ENCODE measurements at places on chromosomes 5 and 9.

DNA sequence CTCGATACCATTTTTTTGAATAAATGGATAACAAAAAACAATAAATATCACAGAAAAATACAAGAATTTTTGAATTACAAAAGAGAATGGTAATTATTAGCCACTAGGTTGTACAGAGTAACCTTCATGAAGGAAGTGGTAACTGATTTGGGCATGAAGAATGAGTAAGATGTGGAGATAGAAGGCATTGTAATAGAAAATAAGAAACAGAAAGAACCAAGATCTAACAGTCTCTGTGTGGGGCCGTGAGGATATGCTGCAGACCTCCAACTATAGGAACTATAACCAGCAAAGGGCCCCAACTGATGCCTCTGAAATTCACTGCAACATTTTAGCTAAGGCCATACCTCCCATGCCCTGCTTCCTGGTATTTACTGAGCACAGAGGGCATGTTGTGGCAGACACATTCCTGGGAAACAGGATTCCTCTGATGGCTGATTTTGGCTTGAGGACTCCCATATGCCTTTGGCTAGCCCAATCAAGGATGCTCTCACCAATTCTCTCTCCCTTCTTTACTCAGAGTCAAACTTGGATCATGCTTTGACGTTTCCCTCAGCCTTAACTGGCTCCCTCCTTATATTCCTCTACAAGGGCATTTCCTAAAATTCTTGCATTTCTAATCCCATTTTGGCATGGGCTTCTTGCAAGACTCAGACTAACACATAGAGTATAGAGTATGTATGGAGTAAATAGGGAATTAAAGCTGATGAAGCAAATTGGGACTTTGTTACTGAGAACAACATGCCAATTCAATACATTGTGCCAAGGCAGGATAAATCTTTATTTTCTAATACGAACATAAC lies 208.9 kb downstream of the PDE4D start:
- DNase-seq, result no peak

DNA sequence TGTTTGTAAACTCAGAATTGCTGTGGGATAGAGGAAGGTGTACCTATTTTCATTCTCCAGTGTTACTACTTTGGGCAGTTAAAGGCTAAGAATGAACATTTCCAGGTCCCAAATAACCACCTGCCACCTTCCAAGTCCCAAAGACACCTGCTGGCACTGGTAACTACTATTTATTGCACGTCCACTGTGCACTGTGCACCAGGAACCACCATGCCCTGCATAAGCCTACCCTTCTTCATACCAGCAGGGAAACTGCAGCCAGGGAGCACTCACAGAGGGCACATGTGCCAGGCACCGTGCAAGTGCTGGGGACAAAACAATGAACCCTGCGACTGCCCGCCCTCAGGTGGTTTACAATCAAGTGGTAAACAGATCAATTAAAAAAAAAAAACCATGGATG lies 34.9 kb downstream of the RAPGEF1 start:
- no peak for DNase-seq

DNA sequence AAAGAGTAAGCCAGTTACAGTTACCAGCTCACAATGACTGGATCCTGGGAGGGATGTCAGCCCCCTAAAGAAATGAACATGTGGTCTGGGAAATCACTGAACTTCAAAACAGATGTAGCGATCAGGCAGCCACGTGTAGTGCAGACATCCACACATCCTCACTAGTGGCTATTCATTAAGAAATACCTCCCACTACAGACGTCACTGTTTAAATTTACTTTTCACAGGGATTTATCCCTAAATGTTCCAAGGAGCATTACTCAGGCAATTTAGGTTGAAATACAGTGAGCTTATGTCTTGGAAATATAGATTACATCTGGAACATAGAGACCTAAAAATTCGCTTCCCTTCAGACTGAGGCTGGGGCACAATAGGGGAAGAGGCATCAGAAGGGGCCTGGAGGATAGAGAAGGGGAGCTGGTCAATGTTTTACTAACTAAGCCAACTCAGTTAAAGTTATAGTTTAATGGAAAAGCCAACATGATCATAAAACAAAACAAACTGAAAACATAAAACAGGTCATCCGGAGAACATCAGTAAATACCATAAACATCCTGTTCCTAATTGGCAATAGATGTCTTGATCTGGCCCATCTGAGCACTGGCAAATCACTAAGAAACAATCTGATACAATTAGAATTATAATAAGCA lies 92.3 kb downstream of the FANCC start:
- no peak for DNase-seq

- no peak for DNase-seq
Measured at GRCh38 chr9:133641396-133641655, 5.2 kb downstream of the DBH start.

DNA sequence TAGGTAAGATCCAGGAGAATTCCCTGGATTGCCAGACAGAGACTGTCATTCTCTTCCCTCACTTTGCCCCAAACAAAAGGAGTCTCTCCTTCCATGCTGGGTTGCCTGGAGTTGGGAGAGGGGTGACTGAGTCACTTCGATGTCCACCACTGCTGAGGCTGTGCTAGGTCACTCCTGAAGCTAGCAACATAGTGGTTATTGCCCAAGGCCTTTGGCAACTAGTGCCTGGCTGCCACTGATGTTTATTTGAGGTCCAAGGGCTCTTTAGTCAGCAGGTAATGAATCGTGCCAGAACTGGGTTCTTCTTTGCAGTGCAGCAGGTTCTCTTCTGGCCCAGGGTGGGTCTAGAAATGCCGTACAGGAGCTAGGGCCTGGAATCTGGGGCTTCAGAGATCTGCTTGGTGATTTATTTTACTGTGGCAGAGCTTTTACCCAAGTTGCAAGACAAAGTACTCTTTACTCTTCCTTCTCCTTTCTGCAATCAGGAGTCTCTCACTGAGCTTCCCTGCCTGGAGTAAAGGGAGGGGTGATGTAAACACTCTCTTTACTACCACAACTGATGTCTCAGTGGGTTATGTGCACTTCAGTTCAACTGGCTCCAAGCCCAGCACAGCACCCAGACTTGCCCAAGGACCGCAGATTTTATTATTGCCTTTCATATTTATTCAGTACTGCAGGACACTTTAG lies 155.7 kb upstream of the SH3GL2 start:
- no peak for DNase-seq

GRCh38 chr5:2656206-2656605 lies 95.3 kb downstream of the IRX2 start:
- DNase-seq, result no peak

Data from stimulated activated CD4-positive, alpha-beta T cell treated with anti-CD3 and anti-CD28 coated beads, Interleukin-15, amount 100 ng/mL, for 1 hour (primary cell).